PC-9 (cell line): ENCODE measurements at places on chromosomes 12 and 14. TPM values are rescaled to one million over a fixed set of nuclear protein-coding genes. Genes with fewer than 3 reads are reported as not detected.

GRCh38 chr12:76583301-76583700 is 23.7 kb upstream of the OSBPL8 start:
- H3K36me3 ChIP-seq = no peaks in the 10 kb centered on the region
- no peak for DNase-seq
- H3K27me3 ChIP-seq = no peaks in the 10 kb centered on the region
- no peak overlapping the region for H3K4me3 ChIP-seq

GRCh38 chr12:95358111-95359083 is 115.6 kb upstream of the METAP2 start:
- H3K4me1 ChIP-seq = peaks cover 6% of the 10 kb centered on the region; the same call in 1 of the 2 replicates
- no peak for DNase-seq
- no peak overlapping the region for H3K4me3 ChIP-seq
- no peaks in the 10 kb centered on the region for H3K36me3 ChIP-seq
- no peak overlapping the region for H3K27ac ChIP-seq

- H3K4me1 ChIP-seq = peaks cover 14% of the 10 kb centered on the region
- no peak overlapping the region for H3K4me3 ChIP-seq
- H3K36me3 ChIP-seq = no peaks in the 10 kb centered on the region
- H3K27ac ChIP-seq = no peak overlapping the region
- no peak for DNase-seq
- H3K27me3 ChIP-seq = no peaks in the 10 kb centered on the region
Measured at GRCh38 chr12:112001576-112001975, 11.4 kb downstream of the TMEM116 start.

DNA sequence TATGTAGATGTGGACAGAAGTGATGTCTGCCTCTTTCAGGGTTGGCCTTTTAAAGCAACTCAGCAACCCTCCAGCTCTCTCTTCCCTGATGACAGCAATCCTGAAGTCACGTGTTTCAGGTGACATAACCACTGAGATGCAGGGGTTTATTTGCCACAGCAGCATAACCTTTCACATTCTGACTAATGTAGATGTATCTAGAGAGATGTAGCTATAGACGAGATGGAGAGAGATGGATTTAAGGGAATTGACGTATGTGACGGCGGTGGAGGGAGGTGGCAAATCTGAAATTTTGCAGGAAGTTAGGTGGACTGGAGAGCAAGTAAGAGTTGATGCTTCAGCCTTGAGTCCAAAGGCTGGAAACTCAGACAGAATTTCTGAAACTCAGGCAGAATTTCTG is 126.0 kb downstream of the ZFP36L1 start:
- H3K36me3 ChIP-seq = no peaks in the 10 kb centered on the region
- no peak overlapping the region for H3K27ac ChIP-seq
- no peak for DNase-seq
- H3K4me1 ChIP-seq = peaks cover 70% of the 10 kb centered on the region
- no peak overlapping the region for H3K4me3 ChIP-seq

DNA sequence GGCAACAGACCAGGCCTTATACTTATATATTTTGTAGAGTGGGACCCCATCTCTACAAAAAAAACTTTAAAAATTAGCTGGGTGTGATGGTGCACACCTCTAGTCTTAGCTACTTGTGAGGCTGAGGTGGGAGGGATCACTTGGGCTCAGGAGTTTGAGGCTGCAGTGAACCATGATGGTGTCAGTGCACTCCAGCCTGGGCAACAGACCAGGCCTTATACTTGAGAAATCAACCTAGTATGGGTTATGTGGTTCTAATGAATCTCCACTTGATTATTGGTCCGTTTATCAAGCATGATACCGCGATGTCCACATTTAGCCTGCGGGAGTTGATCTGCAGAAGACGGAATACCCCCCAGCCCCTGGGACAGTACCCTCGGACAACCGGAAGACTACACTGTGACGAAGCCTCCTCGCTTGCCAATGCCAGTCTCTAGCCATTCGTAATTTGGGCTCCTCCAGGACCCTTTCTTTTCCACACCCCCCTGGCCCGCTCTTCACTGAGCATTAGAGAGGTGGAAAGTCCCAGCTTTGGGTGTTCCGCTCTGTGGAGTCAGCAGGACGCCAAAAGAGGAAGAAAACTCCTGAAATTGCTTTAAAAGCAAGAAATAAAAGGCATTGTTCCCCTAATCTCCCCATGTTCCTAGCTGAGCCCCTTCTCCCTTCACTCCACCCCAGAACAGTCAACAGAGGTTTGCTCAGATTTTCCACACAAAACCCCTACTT is 19.4 kb downstream of the LTBP2 start:
- no peak for DNase-seq
- H3K4me1 ChIP-seq = no peaks in the 10 kb centered on the region
- H3K27ac ChIP-seq = no peak overlapping the region
- H3K27me3 ChIP-seq = no peaks in the 10 kb centered on the region
- no peaks in the 10 kb centered on the region for H3K36me3 ChIP-seq
- H3K4me3 ChIP-seq = no peak overlapping the region

- peak; percentile 91 for DNase-seq
- peak overlapping the region; percentile 86 for H3K27ac ChIP-seq
- H3K36me3 ChIP-seq = no peaks in the 10 kb centered on the region
- H3K4me3 ChIP-seq = peak overlapping the region; percentile 69
- H3K27me3 ChIP-seq = no peaks in the 10 kb centered on the region
Measured at GRCh38 chr12:56078931-56079722, 838 bp upstream of the ERBB3 start.

DNA sequence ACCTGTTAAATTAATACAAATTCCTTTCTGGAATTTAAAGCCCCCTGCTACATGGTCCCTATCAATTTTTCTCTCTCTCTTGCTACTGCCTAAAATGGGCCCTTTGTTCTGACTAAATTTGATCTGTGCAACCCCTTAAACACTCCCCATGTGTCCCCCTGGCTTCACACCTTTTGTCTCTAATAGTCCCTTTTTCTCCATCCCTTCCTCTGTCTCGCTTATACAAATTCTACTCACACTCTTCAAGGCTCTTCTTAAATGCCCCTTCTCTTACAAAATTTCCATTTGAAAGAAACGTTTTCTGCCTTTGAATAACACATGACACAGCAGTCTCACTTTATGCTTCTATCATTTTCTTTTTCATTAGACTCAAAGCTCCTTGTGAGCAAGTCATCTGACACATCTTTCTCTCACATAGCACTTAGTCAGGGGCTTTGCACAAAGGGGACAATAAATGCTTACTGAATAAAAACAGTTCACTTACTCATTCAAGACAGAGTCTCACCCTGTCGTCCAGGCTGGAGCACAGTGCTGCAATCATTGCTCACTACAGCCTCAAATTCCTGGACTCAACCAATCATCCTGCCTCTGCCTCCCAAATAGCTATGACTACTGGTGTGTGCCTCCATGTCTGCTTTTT is 41.5 kb upstream of the NR2C1 start:
- peaks cover 43% of the 10 kb centered on the region for H3K4me1 ChIP-seq
- DNase-seq = no peak
- no peak overlapping the region for H3K4me3 ChIP-seq
- peak overlapping the region; percentile 92 for H3K27ac ChIP-seq
- H3K36me3 ChIP-seq = peaks cover 4% of the 10 kb centered on the region; the same call in 1 of the 2 replicates

- no peak for DNase-seq
- H3K4me3 ChIP-seq = no peak overlapping the region
- H3K4me1 ChIP-seq = no peaks in the 10 kb centered on the region
- peaks cover 6% of the 10 kb centered on the region; the same call in 1 of the 2 replicates for H3K27me3 ChIP-seq
Measured at GRCh38 chr12:24223926-24224325, 274.5 kb upstream of the SOX5 start.

DNA sequence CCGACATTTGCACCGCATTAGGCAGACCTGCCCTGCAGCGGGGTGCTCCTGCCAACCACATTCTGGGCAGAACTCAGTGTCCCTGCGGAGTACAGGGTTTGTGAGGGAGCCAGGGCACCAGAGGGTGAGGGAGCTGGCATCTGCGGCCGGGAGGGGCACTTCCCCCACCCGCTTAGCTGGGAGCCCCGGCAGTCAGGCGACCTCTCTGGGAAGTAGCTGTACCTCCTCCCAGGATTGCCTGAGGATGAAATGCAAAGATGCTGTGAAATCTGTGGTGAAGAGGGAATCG is 58.6 kb downstream of the ANKRD9 start:
- no peaks in the 10 kb centered on the region for H3K4me1 ChIP-seq
- no peak for DNase-seq
- H3K36me3 ChIP-seq = peaks cover 9% of the 10 kb centered on the region; the same call in 1 of the 2 replicates
- no peak overlapping the region for H3K27ac ChIP-seq

GRCh38 chr14:53924753-53925152 is 31.9 kb downstream of the BMP4 start:
- H3K27ac ChIP-seq = peak overlapping the region; percentile 52
- H3K27me3 ChIP-seq = no peaks in the 10 kb centered on the region
- no peaks in the 10 kb centered on the region for H3K36me3 ChIP-seq

DNA sequence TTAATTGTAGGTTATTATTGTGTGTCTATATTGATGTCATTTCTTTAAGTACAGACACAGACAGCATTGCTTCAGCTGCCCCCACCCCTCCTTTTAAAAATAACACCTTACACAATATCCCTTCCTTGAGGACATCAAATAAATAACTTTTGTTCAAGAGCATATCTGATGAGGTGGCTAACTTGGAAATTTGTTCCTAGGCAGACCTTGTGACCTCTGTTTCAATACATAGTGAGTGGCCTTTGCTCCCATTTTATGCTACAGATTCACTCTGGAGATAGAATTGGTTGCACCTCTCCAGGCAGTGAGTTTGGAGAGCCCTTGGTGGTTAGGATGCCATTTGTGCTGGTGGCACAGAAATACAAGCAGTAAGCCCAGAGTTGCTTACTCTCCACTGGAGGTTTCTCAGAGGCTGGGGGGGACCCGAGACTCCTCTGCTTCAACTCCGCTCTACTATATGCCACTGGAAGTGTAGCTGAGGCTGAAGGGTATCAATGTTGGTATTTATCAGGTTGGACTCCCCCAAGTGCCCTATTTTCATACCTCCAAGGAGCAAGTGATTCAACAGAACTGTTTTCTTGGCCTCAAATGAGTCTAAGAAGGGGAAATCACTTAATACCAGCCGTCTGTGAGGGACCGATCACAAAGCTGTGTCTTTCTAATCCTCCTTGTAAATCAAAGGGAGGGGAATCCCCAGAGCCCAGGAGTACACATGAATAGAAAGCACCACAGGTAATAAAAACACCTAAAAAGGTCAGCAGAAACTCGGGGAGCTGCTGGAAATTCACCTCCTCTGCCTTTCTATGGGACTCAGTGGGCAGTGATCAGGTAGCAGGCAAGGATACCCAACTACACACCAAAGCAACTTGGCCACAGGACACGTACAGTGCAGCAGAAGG is 463.1 kb downstream of the RAD51B start:
- peaks cover 21% of the 10 kb centered on the region for H3K4me1 ChIP-seq
- H3K27me3 ChIP-seq = no peaks in the 10 kb centered on the region
- H3K27ac ChIP-seq = no peak overlapping the region
- H3K4me3 ChIP-seq = no peak overlapping the region
- DNase-seq = no peak

- no peak overlapping the region for H3K27ac ChIP-seq
- H3K36me3 ChIP-seq = no peaks in the 10 kb centered on the region
- no peak overlapping the region for H3K4me3 ChIP-seq
- peaks cover 36% of the 10 kb centered on the region for H3K27me3 ChIP-seq
Measured at GRCh38 chr14:93496856-93497741, 66.4 kb downstream of the UNC79 start.

ZFP36L1 gene
- 179 and 237 TPM in 2 replicates for total RNA-seq

TRAF3 gene
- total RNA-seq = 38.6 and 41.3 TPM in 2 replicates

LRFN5 gene
- not detected in 2 replicates for total RNA-seq

TDRD9 gene
- total RNA-seq = 0.15 TPM in 1 of 2 replicates, not detected in the other
